ENCODE measurements at places on chromosomes 5 and 9. TPM values are rescaled to one million over a fixed set of nuclear protein-coding genes. Genes with fewer than 3 reads are reported as not detected.
A peak's percentile ranks its signal among the peaks of the same experiment; 100 is the strongest.

GRCh38 chr9:113482991-113483675 is 19.6 kb downstream of the RGS3 start:
- no peak overlapping the region for H3K4me3 ChIP-seq
- no peaks in the 10 kb centered on the region for H3K36me3 ChIP-seq
- DNase-seq: no peak
- H3K27ac ChIP-seq: peak overlapping the region; percentile 7
- peaks cover 21% of the 10 kb centered on the region for H3K4me1 ChIP-seq

DNA sequence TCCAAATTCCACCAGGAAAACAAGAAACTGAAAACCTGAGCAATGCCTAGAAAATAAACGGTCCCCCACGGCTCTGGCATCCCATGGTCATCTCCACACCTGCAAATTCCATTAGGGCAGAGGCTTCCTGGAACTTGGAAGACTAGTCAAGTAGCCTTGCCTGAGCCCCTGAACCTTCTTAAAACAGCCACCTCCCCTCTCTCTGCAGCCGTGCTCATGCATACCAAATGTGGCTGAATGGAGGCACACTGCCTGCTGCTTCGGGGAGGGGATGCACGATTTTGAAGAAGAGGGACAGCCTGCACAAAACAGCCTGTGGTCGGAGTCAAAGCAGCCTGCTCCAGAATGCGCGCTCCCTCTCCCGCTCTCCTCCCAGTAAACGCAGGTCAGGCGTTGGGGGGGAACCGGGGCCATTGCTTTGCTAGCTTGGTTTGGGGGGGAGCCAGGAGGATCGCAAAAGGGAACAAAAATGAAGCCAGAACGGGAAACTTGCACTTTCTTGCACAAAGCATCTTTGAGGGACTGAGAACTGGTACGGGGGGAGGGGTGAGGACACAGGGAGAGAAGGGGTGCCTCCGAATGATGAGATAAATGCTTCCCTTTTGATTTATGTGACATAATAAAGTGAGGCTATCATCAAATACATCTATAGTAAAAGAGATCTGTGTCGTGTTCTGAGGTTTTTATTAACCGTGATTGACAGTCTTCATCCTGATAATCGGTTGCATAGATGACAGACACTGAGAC is at the start of gene TRPM3:
Gene TRPM3 (minus strand): TSS at position 347 of the 747 bp plus-strand sequence. CDS start 267 bp downstream, at position 80.
- no peak for DNase-seq
- H3K4me3 ChIP-seq: no peak within 1 kb of the TSS
- H3K27ac ChIP-seq: no peak within 1 kb of the TSS
- H3K36me3 ChIP-seq: no peaks in the 10 kb centered on the region

- H3K4me1 ChIP-seq: peaks cover 4% of the 10 kb centered on the region
- no peak overlapping the region for H3K4me3 ChIP-seq
- H3K27ac ChIP-seq: peak overlapping the region; percentile 62
Measured at GRCh38 chr9:108525186-108525585, 330.6 kb downstream of the ACTL7B start.

DNA sequence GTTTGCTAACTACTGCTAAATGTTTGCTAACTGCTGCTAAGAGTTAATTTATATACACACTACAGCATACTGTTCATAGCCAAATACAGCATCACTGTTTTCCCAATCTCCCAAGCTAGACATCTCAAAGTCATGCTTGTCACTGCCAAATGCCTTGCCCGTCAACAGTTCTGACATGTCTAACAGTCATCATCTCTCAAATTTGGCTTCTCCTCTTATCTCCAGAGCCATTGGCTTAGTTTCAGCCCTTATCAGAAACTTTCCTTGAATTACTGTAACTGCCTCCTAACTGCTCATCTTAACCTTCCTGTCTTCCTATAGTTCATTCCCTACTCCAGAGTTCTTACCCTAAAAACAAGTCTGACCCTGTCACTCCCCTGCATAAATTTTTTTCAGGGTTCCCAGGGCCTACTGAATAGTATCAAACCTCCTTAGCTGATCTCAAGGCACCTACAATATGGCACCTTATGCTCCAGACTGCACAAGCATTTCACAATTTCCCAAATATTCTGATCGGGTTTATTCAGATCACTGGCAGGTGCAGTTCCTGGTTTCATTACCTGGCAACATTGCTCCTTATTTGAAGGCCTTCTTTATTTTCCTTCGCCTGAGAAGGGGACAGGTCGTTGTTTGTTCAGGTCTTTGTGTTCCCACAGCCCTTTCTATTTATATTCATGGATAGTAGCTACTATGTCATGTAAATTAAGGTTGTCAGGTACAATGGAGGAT is 55.9 kb upstream of the ANKRD55 start:
- DNase-seq: no peak
- H3K27me3 ChIP-seq: no peaks in the 10 kb centered on the region
- no peak overlapping the region for H3K27ac ChIP-seq

- DNase-seq: no peak
Measured at GRCh38 chr5:58606064-58606463, 23.2 kb downstream of the RAB3C start.

The CARD6 gene
- 5.6 TPM for total RNA-seq

The PCDHA12 gene
- 0.97 TPM for total RNA-seq

GRCh38 chr5:1727571-1727970 is 72.1 kb downstream of the MRPL36 start:
- no peaks in the 10 kb centered on the region for H3K27me3 ChIP-seq
- H3K27ac ChIP-seq: no peak overlapping the region
- no peak for DNase-seq
- H3K36me3 ChIP-seq: no peaks in the 10 kb centered on the region

The ABO gene
- total RNA-seq: 1.1 TPM

DNA sequence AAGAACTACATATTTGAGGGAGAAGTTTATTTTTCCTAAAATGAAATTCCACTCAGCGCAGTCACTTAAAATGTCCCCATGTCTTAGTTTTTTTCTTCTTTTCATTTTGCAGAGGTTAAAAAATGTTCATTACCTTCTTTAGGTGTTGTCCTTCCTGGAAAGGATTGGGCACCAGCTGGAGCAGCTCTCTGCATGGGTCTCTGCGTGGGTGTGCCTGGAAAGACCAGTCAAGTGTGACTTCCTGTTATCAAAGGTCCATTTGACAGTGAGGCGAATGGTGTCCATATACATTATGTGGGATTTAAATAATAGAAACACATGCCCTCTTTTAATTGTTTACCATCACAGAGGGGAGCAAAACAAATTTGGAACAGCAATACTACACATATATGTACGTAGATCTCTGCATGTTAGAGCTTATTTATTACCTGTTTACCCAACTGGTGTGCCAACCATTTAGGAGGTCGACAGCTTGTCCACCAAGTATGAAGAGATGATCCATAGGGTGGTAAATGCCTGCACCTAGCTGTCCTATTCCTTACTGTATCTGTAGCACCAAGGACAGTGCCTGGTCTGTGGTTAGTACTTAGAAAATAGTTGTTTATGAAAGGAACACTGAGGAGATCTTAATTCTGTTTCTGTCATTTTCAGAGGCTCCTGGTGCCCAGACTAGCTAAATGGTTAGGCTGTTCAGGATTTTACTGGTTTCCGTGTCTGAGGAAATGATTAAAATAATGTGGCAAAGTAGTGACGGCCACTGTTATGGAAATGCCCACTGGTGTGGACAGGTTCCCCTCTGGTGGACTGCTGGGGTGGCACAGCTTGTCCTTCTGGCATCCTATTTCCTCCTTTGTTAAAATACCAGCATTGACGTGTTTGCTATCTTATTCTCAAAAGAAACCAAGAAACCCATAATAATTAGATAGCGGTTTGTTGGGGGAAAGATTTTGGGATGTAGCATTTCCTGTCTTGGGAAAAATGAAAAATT is 200.4 kb downstream of the MAST4 start:
- H3K27ac ChIP-seq: no peak overlapping the region
- DNase-seq: no peak
- H3K27me3 ChIP-seq: no peaks in the 10 kb centered on the region
- H3K36me3 ChIP-seq: no peaks in the 10 kb centered on the region

GRCh38 chr9:81673310-81673709 is 16.0 kb downstream of the TLE1 start:
- no peak for DNase-seq
- no peak overlapping the region for H3K27ac ChIP-seq
- peaks cover 41% of the 10 kb centered on the region for H3K4me1 ChIP-seq
- H3K27me3 ChIP-seq: no peaks in the 10 kb centered on the region
- H3K36me3 ChIP-seq: no peaks in the 10 kb centered on the region
- H3K4me3 ChIP-seq: no peak overlapping the region

Measured in heart left ventricle (tissue), 16 donors.